Suppressor macrophage treated with lipopolysaccharide for 1 hour (primary cell): ENCODE measurements at places on chromosomes 12 and 14.

DNA sequence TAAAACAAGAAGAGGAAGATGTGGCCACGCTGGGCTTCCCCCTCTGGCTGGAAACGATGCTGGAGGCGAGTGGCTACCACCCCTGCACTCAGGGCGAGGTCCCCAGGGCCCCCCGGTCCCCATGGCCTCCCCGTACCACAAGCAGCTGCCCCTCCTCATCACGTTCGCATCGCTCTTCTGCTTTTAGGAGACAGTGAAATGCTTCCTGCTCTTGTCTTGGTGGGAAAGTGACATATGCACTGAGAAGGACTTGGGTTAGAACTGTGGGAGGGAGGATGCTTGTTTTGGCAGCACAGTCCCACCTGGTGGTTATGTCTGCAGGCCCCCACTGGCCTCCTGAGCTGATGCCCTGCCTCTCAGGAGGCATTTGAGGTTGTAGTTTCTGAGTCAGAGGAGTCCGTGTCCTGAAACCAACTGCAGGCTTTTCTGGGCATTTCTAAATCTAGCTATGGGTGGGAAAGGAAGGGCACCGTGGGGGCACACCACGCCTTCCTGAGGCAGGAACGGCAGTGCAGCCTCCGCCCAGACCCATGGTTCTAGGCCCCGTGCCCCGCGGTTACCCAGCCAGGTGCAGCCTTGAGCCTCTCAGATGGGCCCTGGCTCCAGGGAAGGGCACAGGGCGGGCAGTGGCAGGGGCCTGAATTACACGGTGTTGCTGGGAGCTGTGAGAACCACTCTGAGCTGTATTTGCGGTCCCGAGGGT, 139.3 kb downstream of the ADGRD1 start:
- peak; percentile 62 for DNase-seq

DNA sequence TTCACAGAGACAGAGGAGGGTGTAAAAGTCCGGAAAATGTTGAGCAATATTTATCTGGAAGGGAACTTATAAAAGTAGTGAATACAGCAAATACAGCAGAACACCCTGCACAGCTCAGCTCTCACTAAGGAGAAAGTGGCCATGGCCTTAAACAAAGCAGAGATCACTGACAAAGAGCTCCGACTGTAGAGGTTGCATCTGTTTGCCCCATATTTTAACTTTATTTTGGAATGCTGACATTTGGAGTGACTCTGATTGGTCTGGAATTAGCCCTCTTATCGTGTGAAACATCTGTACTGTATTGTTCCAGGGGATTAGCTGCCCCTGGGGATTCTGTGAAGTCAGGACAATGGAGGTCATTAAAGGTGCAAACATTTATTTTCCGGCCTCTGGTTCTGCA, 1275.7 kb upstream of the FLRT2 start:
- no peak for DNase-seq

DNA sequence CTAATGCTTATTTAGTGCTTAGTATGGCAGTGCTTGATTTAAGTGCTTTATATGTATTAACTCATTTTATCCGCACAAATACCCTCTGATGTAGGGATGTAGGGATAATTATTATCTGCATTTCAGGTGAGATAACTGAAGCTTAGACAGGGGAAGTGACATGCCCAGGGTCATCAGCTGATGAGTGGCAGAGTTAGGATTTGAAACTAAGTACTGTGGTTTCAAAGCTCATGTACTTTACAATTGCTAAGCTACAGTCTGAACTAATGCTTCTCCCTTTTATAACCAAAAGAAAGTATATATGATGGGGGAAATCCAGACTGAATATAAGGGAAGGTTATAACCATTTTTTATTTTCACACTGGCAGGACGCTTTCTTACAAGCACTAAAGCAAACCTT, 229.6 kb upstream of the NAV3 start:
- DNase-seq = no peak

- no peak for DNase-seq
These were observed 683.9 kb upstream of the TMEM132C start for GRCh38 chr12:127583041-127583440.

GRCh38 chr12:6765634-6766581, at the start of gene PTMS:
PTMS (plus strand) TSS chr12:6766363; CDS start chr12:6766706, 343 bp downstream.
- peak; percentile 88 for DNase-seq

- DNase-seq = no peak
These were observed 23.8 kb downstream of the ST8SIA1 start for GRCh38 chr12:22310709-22311108.

- no peak for DNase-seq
These were observed 98.3 kb downstream of the TTC7B start for GRCh38 chr14:90717916-90718315.

DNA sequence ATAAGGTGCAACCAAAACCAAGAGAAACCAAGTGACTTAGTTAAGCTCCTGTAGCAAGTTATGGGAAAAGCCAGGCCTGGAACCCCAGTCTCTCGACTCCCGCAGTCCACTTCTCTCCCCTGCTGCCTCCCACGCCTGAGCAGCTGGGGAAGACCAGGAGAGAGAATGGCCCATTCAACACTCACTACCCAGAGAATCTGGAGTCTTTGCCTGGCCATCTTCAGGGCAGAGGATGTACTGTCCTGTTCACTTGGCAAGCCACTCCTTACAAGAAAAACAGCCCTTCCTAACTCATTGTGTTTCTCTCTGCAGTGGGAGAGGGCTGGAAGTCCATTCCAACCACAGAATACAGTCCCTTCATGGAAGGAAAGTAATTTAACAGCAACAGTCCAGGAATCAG, 1.8 kb downstream of the PITPNM2 start:
- DNase-seq = no peak

- DNase-seq = no peak
These were observed 15.0 kb upstream of the CACNA2D4 start for GRCh38 chr12:1933342-1934051.
